ENCODE measurements at places on chromosomes 7 and 10.

DNA sequence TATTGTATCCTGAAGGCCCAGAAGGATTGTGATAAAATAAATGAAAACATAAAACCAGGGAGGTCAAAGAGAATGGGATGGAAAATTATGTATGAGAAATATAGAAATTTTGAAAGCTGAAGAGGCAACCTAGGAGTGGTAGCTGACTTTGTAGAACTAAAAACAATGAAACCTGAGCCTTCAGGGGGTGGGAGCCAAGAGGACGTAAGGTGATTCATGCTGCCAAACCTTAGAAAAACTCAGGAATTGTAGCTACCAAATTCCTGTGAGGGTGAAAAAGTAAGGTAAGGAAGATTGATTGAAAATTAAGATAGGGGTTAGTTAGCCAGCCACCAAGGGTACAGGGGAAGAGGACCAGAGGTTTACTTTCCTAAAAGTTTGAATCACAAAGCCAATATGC, 213.2 kb downstream of the KCND2 start:
- no peak for DNase-seq

- no peak for DNase-seq
Observed at GRCh38 chr10:104026762-104027161, 58.9 kb downstream of the COL17A1 start.

DNA sequence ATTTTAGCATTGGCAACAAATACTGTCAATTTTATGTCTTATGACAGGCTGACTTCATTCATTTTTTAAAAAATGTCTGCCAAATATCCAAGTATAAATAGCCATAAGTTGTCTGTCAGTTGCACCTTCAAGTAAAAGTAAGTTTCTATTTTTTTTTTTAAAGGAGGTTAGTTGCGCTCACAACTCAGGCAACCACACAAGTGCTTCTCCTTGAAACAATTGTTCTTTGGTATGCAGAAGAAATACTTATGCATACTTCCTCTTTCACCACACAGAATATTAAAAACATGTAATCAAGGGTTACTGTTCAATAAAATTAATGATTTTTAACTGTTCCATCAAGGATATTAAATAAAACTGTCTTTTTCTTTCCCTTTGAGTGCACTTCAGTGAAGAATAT, 97.9 kb downstream of the RTKN2 start:
- no peak for DNase-seq

GRCh38 chr7:104640506-104640905, 312.1 kb downstream of the LHFPL3 start:
- DNase-seq, result no peak

DNA sequence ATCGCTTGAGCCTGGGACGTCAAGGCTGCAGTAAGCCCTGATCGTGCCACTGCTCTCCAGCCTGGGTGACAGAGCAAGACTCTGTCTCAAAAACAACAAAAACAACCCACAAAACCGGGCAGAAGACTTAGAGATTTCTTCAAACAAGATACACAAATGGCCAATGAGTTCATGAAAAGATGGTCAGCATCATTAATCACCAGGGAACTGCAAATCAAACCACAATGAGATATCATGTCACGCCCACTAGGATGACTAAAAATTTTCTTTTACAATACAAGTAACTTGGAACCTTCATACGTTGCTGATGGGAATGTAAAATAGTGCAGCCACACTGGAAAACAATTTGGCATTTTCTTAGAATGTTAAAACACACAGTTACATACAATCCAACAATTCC, 77.3 kb upstream of the GRID1 start:
- DNase-seq, result no peak

- DNase-seq, result no peak
Observed at GRCh38 chr7:91140286-91140685, 123.9 kb upstream of the FZD1 start.

DNA sequence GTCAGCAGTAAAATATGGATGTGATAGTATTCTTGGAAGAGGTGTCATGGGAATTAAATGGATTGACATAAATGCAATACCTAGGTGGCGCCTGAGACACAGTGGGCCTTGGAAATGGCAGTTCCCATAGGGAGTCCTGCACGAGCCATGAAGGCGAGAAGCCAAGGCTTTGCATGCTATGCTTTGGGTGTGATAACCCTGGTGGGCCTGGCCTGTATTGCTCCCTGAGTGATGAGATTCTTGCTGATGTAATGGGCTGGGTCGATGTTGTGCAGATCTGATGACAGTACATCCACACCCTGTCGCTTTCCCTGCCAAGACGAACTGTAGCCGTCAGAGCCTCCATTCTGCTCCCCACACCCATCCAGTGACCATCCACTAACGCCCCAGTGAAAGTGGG, 46.4 kb downstream of the CREB5 start:
- DNase-seq, result no peak

GRCh38 chr10:15780353-15781135, 60.8 kb upstream of the ITGA8 start:
- DNase-seq, result no peak

- no peak for DNase-seq
Observed at GRCh38 chr7:117895276-117895675, 22.0 kb upstream of the CTTNBP2 start.

DNA sequence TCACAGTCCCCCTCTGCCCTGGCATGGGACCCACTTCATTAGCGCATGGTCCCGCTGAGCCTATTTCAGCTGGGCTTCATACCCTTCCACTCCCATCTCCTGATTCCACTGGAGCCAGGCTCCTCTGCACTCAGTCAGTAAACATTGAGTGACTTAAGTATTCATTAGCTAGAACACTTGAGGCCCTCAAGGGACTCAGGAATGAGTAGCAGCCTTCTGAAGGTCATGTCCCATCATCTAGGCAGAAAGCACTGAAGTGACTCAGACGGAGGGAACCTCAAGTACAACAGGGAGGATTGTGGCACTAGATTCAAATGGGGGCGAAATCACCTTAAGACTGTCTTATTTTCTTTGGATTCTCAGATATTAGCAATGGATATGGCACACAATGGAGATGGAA, 186.6 kb upstream of the INHBA start:
- DNase-seq, result no peak

GRCh38 chr7:93575555-93576399, 1.3 kb upstream of the CALCR start:
- no peak for DNase-seq

GRCh38 chr10:5504146-5505072, 5.0 kb upstream of the CALML5 start:
- DNase-seq, result no peak

DNA sequence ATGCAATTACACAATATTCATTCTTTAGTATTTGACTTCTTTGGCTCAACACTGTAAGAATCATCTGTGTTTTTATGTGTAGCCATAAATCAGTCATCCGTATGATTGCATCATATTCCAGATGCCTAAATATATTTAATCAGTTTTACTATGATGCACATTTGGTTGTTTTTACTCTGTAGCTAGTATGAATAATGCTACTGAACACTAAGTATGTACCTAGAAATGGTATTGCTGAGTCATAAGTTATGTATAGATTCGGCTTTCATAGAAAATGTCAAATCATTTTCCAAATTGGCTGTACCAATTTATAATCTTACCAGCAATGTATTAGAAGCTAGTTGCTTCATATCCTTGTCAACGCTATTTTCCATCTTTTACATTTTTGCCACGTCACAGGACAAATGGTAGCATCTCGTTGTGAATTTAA, 197.3 kb upstream of the PLXNA4 start:
- DNase-seq, result no peak

DNA sequence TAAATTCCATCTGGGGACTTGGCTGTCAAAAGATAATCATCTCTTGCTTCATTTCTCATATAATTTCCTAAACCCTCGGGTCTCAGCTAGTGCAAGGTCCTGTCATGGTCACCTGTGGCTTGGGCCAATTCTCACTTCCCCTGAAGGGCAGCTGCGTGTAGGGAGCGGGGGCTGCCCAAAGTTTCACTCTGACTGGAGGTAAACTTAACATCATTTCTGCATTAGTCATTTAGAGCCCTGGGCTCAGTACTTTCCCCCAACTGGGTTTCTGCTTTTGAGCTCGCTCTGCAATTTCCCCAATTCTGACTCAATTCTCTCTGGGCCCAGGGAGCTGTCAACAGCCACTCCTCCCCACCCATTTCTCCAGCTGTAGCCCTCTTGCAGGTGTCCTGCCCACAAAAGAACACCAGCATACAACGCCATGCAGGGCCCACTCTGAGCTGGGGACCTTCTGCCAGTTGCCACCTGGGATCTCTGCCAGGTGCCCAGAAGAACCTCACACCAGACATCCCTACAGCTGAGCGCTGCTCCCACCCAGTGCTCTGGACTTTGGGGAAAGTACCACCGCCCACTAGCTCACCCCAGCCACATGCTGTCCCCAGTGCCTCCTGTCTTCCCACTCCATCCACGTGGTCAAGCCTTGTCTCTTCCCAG, 37.9 kb downstream of the VOPP1 start:
- DNase-seq, result no peak

DNA sequence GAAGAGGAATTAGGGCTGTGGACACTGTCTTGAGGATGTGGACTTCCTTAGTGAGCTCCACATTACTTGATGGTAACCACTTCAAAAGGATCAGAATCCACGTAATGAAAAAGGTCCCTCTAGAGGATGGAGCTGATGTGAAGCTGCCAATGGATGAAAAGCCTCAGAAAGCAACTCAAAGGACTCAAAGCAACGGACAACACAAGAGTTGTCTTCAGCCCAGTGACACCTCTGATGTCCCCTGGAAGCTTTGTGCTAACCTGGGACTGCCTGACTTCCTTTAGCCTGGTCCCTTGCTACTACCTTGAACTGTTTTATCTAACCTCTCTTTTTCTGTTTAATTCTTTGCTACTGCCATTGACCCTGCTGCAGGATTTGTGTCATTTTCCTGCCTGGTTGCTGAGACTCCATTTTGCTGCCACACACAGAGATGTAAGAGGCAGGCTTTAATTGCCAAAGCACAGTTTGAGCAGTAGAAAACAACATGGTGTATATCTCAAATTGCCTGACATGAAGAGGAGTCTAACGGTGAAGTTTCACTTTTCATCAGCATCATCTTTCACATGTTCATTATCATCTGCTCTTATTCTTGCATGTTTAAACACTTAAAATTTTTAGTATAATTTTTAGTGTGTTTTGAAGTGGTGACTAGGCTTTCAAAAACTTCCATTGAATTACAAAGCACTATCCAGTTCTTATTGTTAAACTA, 11.1 kb upstream of the SGCE start:
- no peak for DNase-seq

DNA sequence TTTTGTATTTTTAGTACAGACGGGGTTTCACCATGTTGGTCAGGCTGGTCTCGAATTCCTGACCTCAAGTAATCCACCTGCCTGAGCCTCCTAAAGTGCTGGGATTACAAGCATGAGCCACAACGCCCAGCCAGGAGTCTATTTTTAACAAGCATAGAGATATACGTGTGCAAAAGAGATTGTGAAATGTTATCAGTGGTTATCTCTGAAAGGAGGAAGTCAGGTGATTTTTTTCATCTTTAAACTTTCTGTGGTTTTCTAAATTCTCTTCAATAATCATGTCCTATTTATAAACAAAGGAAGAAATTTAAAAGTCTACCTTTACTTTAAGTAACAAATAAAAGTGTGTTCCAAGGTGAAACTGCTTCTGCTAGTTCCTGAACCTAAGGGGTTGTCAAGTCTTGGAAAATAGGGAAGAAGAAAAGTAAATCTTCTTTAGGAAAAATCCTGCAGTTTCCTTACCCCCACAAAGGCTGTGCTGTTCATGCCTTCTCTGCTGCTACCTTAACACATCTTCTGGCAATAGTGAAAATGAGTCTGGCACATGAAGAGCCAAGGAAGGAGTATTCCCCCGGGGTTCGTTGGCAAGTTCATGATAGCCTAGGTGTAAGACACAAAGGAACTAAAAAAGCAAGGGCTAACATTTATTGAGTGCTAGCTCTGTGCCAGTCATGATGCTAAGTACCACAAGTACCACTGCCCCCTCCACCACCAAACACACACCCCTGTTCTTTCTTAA, 51.1 kb downstream of the CYP26A1 start:
- DNase-seq, result no peak

- DNase-seq, result no peak
Observed at GRCh38 chr10:101263150-101263752, 34.0 kb upstream of the LBX1 start.

DNA sequence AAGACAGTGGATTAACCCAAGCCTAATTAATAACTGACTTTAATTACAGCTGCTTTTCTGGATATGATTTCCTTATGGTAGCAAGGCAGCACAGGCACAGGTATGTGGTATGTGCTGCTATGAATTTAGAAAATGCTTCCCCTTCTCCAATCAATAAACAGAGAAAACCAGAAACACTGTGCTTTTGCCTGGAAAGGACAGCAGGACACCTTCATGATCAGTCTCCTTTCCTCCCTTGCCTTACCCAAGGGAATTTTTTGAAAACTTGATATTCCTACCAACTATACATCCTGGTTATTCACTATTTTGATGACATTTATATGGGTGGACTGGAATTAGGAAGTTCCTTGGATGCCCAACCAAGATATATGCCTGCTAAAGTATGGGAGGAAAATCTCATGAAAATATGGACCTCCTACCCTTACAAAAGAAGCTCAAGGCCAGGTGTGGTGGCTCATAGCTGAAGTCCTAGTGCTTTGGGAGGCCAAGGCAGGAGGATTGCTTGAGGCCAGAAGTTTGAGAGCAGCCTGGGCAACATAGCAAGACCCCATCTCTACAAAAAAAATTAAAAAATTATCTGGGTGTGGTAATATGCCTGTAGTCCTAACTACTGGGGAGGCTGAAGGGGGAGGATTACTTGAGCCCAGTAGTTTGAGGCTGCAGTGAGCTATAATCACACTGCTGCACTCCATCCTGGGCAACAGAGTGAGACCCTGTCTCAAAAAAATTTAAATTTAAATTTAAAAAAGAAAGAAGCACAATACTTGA, 106.3 kb upstream of the WAC start:
- no peak for DNase-seq

DNA sequence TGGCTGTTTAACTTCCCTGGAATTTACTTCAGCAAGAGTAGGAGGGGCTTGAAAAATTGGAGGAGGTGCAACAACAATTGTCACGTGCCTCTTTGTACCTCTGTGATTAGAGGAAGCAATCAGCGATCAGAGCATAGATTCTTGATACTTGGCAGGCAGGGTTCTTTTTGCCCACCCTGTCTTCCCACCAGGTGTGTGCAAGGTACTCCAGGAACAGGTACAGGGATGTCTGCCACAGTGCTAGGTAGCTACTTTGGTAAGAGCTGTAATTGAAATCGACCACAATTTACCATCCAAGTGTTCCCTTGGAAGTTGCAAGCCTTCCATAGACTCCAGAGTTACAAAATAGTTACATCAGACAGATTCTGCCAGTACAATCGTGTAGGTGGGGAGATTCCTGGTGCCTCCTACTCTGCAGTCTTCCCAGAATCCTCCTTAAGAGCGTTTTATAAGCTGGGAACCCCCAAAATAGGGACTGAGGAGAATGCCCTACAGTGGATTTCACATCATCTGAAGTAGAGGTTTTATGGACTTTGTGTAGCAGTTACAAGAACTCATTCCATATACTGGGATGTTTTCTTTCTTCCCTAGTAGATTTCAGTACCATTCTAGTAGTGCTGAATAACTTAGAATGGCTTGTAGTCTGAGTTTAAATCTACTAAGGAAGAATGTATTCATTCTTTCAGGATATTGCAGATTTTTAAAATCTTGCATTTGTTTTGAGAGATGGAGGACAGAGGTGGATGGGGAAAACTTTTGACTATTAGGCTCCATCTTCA, 101.9 kb downstream of the EXOC4 start:
- DNase-seq, result no peak

GRCh38 chr7:47329320-47329926, 252.5 kb downstream of the TNS3 start:
- no peak for DNase-seq

- DNase-seq, result no peak
Observed at GRCh38 chr10:7788639-7789286, 786 bp downstream of the ATP5F1C start.

GRCh38 chr10:45444976-45445898, 71.2 kb downstream of the ALOX5 start:
- no peak for DNase-seq

GRCh38 chr10:28242555-28243204, 60.2 kb downstream of the MPP7 start:
- no peak for DNase-seq
